ENCODE measurements at places on chromosomes 11 and 22. TPM values are rescaled to one million over a fixed set of nuclear protein-coding genes. Genes with fewer than 3 reads are reported as not detected.

DNA sequence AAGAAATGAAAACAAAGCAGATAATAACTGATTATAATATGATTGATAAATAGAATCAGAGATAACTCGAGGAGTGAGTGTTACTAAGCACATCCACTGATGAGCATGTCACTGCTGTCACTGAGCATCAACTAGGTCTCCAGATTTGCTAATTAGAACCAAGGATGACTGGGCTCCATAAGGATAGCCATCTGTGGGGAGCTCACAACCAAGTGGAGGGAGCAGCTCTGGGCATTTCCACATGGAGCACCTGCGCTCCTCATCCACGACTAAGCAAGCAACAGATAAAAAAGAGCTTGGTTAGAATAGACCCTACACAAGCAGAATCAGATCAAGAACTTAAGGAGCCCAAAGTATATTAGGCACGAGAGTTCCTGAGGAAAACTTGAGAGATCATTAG is 396.0 kb upstream of the B3GAT1 start:
- no peaks in the 10 kb centered on the region for H3K4me1 ChIP-seq
- H3K4me3 ChIP-seq: no peak overlapping the region
- no peaks in the 10 kb centered on the region for H3K27me3 ChIP-seq
- no peak for DNase-seq
- H3K36me3 ChIP-seq: no peaks in the 10 kb centered on the region

GRCh38 chr11:7889985-7890384 is 41.1 kb downstream of the OR10A6 start:
- H3K36me3 ChIP-seq: no peaks in the 10 kb centered on the region
- no peak overlapping the region for H3K4me3 ChIP-seq
- no peaks in the 10 kb centered on the region for H3K27me3 ChIP-seq
- no peak overlapping the region for H3K27ac ChIP-seq
- no peak for DNase-seq

DNA sequence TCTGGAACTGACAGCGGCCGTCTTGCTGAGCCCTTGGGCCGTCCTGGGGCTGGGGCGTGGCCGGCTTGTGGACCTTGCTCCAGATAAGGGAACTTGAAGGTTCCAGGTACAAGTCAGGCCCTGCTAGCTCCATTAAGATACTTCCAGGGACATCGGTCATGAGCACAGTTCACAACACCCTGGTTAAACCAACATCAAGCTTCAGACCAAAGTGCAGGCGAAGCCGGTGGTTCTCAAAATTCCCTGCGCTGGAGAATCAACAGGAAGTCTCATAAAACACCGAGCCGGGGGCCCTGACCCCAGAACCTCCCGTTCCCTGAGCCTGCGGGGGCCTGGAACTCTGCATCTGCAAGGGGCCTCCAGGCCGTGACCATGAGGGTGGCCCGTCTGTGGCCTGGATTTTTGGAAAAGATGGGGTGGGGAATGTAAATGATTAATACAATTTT is 1043.8 kb downstream of the BRD1 start:
- no peaks in the 10 kb centered on the region for H3K27me3 ChIP-seq
- peak; percentile 86 for DNase-seq
- H3K4me1 ChIP-seq: no peaks in the 10 kb centered on the region
- H3K4me3 ChIP-seq: no peak overlapping the region
- no peak overlapping the region for H3K27ac ChIP-seq

MUC2 gene
- not detected for total RNA-seq

DNA sequence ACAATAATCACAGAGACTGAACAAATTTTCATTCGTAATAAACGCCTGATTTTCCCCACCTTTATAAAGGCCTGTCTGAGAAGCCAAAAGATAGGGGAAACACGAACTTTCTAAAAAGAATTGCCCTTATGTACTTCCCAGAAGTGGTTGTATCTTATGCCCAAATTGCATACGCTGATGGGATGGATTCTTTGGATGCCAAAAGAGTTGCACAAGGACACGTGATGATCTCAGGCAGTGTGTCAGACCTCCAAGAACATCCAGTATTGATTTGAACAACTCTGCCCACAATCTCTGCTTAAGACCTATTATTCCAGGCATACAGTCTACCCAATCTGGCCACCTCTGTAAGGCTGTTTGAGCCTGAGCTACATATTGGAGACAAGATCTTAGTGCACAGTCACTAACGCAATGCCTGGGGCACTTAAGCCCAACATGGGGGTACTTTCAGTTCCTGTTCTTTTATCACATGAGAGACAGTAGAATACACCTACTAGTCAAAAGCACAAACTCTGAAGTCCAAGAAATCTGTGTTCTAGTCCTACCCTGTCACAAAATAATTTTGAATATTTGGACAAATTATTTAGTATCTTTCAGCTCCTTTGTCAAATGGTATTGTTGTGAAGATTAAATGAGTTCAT is 38.9 kb downstream of the OR10A6 start:
- H3K27me3 ChIP-seq: no peaks in the 10 kb centered on the region
- H3K27ac ChIP-seq: no peak overlapping the region
- DNase-seq: no peak

GRCh38 chr11:123976770-123977560 is 616 bp downstream of the OR10S1 start:
- no peaks in the 10 kb centered on the region for H3K27me3 ChIP-seq
- H3K4me3 ChIP-seq: no peak overlapping the region
- DNase-seq: no peak

- H3K4me1 ChIP-seq: peaks cover 31% of the 10 kb centered on the region
- no peaks in the 10 kb centered on the region for H3K27me3 ChIP-seq
- H3K4me3 ChIP-seq: no peak overlapping the region
- DNase-seq: peak; percentile 5
- H3K27ac ChIP-seq: no peak overlapping the region
- no peaks in the 10 kb centered on the region for H3K36me3 ChIP-seq
Measured at GRCh38 chr11:13258855-13259254, 18.7 kb upstream of the BMAL1 start.

DNA sequence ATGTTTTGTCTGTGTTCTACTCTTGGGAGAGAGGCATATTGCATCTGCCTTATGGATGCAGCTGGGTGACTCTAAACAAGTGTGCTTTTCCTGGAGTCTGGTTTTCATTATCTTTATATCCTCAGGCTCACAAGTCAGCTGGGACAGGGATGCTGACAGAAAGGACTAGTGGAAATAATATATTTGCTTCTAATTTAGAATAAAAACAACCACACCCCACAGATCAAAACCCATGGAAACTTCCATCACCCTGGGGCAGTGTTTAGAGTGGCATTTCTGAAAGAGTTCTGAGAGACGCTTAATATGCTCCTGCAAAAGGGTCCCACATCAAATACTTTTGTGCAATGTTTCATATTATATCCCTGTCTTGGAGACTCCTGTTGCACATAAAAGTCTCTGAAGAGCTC is 20.8 kb downstream of the KCNE3 start:
- H3K4me1 ChIP-seq: peaks cover 15% of the 10 kb centered on the region
- H3K4me3 ChIP-seq: no peak overlapping the region
- H3K36me3 ChIP-seq: no peaks in the 10 kb centered on the region
- no peaks in the 10 kb centered on the region for H3K27me3 ChIP-seq
- DNase-seq: no peak
- no peak overlapping the region for H3K27ac ChIP-seq

P2RY2 gene
- 0.32 TPM for total RNA-seq

DNA sequence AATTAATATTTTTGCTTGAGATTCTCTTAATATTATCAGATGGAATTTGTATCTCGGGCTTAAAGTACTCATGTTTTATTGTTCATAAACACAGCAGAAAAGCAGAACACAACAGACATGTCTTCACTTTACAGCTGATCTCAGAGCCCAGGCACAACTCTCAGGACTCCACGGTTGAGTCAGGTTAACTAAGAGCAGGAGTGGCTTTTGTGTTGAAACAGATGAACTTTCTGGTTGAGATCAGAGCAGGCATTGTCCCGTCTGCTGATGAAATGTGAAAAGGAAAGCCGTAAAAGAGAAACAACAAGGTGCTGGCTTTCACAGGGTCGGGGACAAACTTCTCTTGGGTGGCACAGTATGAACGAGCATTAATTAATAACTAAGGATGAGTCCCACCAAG is 49.0 kb downstream of the JHY start:
- no peak for DNase-seq
- H3K36me3 ChIP-seq: peaks cover 11% of the 10 kb centered on the region
- H3K4me1 ChIP-seq: no peaks in the 10 kb centered on the region
- H3K4me3 ChIP-seq: no peak overlapping the region
- H3K27ac ChIP-seq: no peak overlapping the region
- no peaks in the 10 kb centered on the region for H3K27me3 ChIP-seq

LRRN4CL gene
- total RNA-seq: 29.9 TPM

DNA sequence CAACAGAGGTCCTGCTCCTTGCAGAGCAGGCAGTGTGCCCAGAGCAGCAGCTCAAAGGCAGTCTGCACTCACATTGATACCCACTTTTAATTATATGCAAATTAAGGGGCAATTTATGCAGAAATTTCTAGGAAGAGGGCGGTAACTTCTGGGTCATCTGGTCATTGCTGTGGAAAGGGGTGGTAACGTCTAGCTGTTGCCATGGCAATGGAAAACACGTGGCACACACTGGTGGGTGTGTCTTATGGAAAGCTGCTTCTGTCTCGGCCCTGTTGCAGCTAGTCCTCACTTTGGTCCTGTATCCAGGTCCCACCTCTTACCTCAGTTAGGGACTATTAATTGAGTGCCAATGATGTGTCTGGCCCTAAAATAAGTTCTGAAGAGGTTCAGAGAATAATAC is 36.8 kb downstream of the BARX2 start:
- no peak overlapping the region for H3K27ac ChIP-seq
- no peaks in the 10 kb centered on the region for H3K4me1 ChIP-seq
- no peak overlapping the region for H3K4me3 ChIP-seq

DNA sequence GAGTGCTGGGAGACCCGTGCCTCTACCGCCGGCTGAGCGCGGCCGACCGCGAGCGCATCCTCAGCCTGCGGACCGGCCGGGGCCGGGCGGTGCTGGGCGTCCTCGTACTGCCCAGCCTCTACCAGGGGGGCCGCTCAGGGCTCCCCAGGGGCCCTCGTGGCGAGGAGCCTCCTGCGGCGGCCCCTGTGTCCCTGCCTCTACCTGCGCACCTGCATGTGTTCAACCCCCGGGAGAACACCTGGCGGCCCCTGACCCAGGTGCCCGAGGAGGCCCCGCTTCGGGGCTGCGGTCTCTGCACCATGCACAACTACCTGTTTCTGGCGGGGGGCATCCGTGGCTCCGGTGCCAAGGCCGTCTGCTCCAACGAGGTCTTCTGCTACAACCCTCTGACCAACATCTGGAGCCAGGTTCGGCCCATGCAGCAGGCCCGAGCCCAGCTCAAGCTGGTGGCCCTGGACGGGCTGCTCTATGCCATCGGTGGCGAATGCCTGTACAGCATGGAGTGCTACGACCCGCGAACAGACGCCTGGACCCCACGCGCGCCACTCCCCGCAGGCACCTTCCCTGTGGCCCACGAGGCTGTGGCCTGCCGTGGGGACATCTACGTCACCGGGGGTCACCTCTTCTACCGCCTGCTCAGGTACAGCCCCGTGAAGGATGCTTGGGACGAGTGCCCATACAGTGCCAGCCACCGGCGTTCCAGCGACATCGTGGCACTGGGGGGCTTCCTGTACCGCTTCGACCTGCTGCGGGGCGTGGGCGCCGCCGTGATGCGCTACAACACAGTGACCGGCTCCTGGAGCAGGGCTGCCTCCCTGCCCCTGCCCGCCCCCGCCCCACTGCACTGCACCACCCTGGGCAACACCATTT is 3.5 kb downstream of the KLHDC7B start:
- no peak for DNase-seq
- H3K27ac ChIP-seq: no peak overlapping the region
- H3K27me3 ChIP-seq: peaks cover 83% of the 10 kb centered on the region
- H3K4me1 ChIP-seq: peaks cover 29% of the 10 kb centered on the region
- no peaks in the 10 kb centered on the region for H3K36me3 ChIP-seq
- H3K4me3 ChIP-seq: peak overlapping the region; percentile 48

MRGPRE gene
- total RNA-seq: not detected

- DNase-seq: no peak
- no peak overlapping the region for H3K4me3 ChIP-seq
- no peaks in the 10 kb centered on the region for H3K4me1 ChIP-seq
- no peaks in the 10 kb centered on the region for H3K27me3 ChIP-seq
- no peak overlapping the region for H3K27ac ChIP-seq
- H3K36me3 ChIP-seq: peaks cover 6% of the 10 kb centered on the region
Measured at GRCh38 chr11:11946878-11947277, 61.5 kb downstream of the DKK3 start.

DNA sequence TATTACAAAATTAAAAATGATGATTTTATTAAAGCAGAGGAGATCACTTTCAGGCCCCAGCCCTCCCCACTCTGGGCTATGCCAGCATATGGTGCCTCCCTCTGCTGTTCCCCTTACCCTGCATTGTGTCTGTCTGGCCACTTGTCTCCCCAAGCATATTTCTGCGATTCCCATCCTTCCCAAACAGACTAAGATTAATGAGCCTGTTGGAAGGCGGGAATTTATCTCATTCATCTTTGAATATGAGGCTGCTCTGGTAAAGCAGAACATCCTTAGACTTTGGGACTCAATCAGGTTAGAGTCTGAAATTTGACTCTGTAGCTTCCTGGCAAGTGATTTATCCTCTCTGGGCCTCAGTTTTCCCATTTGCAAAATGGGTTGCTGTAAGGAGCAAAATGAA is 25.7 kb downstream of the AMPD3 start:
- no peaks in the 10 kb centered on the region for H3K36me3 ChIP-seq
- no peaks in the 10 kb centered on the region for H3K4me1 ChIP-seq
- no peak overlapping the region for H3K4me3 ChIP-seq
- no peak overlapping the region for H3K27ac ChIP-seq

DNA sequence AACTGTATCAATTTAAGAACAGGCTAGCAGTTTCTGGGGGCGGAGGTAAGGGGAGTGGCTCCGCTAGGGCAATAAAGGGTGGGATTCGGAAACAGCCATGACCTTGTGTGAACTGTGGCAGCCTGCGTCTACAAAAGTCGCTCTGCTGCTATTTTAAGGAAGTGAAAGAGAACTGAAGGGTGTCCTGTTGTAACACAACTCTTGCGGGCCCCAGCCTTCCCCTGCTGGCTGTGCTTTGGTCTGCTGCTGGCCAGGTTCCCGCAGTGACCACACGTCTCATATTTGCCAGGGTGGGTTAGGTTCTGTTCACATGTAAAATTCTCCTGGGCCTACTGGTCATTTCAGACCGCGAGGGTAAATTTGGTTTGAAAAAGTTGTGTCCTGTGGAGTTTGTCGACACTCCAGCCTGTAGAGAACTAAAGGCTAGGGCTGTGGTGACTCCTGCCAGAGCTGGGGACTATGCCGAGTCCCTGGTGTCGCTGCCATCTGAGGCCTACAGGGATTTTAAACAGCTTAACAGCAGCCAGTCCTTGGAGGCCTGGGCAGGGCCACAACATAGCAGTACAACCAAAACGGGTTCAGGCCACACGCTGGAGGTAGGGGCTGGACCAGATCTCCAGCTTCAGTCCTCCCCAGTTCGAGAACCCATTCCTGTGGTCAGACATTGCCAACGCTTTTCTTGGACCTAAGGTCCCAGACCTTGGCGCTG is 1.1 kb upstream of the PPFIBP2 start:
- no peaks in the 10 kb centered on the region for H3K36me3 ChIP-seq
- H3K4me3 ChIP-seq: peak overlapping the region; percentile 80
- H3K27me3 ChIP-seq: no peaks in the 10 kb centered on the region
- peaks cover 33% of the 10 kb centered on the region for H3K4me1 ChIP-seq
- peak; percentile 97 for DNase-seq

All from esophagus muscularis mucosa (tissue), 4 donors.